T follicular helper cell (primary cell): ENCODE measurements at places on chromosomes 1 and 21.

- DNase-seq, result no peak
These were observed 42.8 kb upstream of the KRTAP11-1 start for GRCh38 chr21:30924146-30924700.

DNA sequence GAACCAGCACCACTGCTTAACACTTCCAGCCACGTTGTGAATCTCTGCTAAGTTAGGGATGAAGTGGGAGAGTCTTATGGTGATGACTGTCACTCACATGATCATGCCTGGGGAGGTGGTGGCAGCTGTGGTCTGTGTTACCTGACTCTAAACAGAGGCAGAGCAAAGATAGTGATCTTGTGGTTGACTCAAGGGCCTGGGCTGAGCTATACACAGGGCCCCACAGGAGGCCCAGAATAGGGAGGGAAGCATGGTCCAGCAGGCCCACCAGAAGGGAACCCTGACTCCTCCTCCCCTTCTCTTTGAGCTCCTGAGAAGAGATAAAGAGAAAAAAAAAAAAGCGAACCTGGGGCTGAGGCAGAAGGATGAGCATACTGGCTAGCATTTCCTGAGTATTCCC is 55.0 kb downstream of the PLXNA2 start:
- no peak for DNase-seq

- DNase-seq, result no peak
These were observed 16.7 kb downstream of the DISC1 start for GRCh38 chr1:231643071-231643934.

DNA sequence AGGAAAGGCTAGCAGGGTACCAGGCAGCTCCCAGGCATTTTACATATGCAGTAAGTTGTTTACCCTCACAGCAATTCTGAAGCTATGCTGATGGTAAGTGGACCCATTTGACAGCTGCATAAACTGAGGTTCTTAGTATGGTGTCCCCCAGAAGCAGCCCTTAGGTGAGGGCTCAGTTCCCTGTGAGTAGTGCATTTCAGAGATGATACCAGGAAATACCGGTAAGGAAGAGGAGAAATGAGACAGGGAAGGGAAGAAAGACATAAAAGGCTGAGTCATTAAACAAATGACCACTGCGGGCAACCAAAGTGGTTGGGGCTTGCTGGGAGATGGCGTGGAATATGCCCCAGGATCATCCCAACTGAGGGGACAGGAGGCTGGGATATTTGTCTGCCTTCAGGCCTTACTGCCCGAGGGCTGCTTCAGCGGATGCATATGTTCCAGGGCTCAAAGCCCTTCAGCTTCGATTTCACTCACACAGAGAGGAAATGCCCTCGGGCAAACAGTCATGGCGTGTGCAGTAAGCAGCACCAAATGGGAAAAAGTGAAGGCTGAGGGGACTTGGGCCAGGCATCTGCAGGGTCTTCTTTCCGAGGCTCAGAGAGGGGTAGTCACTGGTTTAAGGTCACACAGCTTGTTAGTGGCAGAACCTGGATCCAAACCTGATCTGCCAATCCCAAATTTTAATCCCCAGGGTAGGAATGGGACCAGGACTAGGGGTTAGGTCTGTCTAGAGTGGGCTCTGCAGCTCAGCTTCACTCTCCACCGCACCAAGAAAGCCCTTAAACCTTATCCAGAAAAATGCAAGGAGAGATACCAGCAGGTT is 133.7 kb upstream of the RUNX3 start:
- DNase-seq, result no peak

- DNase-seq, result no peak
These were observed 49.7 kb downstream of the EEIG2 start for GRCh38 chr1:108609483-108610049.

DNA sequence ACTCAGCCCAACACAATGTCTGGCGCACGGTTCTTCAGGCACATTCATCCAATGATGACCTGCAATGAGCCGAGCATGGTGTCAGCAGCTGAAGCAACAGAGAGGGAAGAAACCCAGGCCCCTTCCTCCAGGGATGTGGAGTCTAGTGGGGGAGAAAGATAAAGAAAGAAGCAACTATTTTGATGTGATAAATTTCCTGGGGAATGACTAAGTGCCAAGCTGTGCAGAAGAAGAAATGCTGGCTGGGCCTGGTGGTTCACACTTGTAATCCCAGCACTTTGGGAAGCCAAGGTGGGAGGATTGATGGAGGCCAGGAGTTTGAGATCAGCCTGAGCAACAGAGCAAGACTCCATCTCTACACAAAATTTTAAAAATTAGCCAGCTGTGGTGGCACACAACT is 561.8 kb downstream of the KIF26B start:
- no peak for DNase-seq

DNA sequence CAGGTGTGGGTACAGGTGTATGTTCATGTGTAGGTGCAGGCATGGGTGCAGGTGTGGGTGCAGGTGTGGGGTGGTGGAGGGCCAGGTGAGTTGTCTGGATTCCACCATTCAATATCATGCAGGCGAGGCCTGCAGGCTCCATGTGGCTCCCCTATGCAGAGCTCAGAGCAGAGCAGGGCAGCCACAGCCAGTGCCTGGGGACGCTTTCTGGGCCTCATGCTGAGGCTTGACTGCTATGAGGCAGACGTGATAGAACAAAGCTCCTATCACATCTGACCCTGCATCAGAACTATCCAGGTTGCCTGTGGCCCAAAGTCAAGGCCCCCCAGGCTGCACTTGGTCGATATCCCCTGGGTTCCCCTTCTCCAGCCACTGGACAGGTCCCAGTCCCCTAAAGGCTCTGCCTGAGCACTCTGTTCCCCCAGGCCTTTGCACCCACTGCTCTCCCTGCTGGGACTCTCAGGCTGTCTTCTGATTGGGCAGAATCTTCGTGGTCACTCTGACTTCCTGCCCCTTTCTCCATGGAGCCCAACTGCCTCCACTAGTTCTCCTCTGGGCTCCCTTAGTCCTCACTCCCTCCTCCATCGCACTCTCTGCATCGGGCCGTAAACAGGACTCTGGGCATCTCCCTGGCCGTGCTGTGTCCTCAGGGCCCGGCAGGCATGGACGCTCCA is 78.6 kb upstream of the ACTL8 start:
- DNase-seq, result no peak

GRCh38 chr21:35268817-35269216 is 219.7 kb upstream of the RUNX1 start:
- DNase-seq, result no peak

- no peak for DNase-seq
These were observed 27.9 kb downstream of the TRIM67 start for GRCh38 chr1:231189683-231190270.

- no peak for DNase-seq
These were observed 179.3 kb downstream of the KAZN start for GRCh38 chr1:14777516-14778506.

GRCh38 chr1:51922040-51922439 is 43.5 kb upstream of the NRDC start:
- no peak for DNase-seq

DNA sequence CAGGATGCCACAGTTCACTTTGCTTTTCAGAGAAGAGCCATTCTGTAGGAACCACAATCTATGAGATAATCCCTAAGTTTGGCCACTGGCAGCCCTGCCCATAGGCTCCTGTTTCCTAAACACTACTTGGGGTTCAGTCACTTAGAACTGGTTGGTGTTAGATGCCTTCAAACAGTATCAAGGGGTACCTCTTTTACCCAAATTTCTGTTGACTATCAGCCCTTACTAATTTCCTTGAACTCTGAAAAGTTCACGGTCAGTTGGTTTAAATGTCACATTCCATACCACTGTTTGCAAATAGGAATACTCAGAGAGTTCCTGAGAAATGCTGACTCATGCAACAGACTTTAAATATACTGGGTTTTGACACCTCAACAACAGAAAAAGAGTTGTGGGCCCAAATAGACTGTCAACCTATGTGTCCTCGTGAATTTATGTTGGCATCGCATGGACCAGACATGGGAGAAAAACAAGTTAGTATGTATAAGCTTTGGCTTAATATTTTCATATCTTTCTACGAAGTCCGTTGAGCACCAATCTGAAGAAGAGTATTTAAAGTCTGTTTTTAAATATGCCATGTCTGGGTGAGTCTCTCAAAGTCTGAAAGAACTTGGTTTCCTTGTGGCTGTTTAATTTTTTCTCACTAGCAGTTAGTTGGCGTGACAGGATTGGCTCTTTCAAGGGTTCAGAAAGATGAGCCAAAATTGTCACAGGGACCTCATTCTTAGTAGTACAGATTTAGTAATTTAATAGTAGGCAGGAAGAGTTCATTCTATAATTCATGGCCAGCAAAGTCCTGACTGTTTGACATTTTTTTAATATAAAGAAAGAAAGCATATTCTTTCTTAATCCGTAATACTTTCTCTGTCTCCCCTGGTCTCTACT is 56.5 kb upstream of the ZNF326 start:
- no peak for DNase-seq

- no peak for DNase-seq
These were observed 216.9 kb upstream of the NRIP1 start for GRCh38 chr21:15281714-15282113.

- no peak for DNase-seq
These were observed 39.0 kb upstream of the USH2A start for GRCh38 chr1:216462066-216462775.
